ENCODE measurements at places on chromosomes 5 and 9. TPM values are rescaled to one million over a fixed set of nuclear protein-coding genes. Genes with fewer than 3 reads are reported as not detected.

- DNase-seq = peak; percentile 35
Measured at GRCh38 chr9:2116073-2116472, 100.9 kb downstream of the SMARCA2 start.

DNA sequence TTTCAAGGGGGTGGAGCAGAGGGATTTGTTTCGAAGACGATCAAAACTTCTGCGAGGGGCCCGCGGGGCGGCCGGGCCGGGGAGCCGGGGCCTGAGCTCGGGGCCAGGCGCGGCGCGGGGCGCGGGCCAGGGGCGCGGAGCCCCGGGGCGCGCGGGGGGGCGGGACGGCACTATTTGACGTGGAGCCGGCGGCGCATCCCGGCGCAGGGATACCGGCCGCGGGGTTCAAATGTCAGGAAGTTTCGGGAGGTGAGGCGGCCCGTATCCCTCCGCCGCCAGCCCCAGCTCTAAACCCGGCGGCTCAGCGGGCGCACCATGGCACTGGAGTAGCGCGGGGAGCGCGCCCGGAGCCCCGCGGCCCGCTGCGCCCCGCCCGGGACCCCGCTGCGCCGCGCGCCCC is at the start of gene LMX1B:
LMX1B (plus strand) TSS at position 278 of the 400 bp plus-strand sequence. CDS start 522 bp downstream, outside the sequence.
- peak; percentile 15 for DNase-seq

DNA sequence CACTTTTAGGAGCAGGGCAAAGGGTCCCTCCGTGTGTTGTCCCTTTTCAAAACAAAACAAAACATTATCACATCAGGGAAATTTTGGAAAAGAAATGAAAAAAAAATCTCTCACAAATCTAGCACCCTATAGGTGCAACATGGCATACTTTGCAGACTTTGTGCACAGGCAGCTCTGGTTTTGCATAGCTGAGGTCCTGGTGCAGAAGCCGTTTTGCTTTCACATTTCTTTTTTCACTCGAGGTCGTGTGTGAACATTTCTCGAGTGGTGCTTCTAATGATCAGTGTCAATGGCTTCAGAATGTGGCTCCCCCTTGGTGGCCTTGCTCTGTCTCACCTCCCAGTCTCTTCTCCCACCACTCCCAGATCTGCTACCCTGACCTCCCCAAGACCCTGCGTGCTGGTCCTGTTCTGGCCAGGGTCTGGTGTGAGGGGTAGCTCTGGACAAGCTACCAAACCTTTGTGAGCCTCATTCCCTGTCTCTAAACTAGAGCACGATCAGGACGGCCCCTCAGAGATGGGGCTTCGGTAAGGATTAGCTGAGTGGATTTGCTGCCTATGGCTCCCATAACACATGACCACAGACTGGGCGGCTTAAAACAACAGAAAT is 258.0 kb downstream of the NSG2 start:
- DNase-seq = no peak

DNA sequence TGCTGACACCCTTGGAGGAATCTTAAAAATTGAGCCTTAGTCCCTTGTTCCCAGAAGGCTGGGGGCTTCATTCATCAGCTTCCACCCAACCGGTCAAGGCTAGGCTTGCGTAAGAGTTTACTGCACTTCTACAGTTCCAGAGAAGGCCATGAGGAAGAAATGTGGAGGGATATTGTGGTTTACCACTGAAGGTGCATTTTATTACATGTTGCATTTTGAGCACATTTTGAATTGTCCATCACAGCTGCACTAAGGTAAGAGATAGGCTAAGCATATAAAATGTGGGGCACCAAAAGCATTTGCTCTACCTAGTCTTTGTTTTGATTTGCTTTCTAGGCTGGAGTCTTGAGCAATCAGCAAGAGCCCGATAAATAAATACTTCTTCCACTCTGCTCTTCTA is 167.1 kb upstream of the PAPPA start:
- DNase-seq = no peak

GRCh38 chr9:76269789-76270188 is 124.4 kb downstream of the RFK start:
- DNase-seq = no peak

DNA sequence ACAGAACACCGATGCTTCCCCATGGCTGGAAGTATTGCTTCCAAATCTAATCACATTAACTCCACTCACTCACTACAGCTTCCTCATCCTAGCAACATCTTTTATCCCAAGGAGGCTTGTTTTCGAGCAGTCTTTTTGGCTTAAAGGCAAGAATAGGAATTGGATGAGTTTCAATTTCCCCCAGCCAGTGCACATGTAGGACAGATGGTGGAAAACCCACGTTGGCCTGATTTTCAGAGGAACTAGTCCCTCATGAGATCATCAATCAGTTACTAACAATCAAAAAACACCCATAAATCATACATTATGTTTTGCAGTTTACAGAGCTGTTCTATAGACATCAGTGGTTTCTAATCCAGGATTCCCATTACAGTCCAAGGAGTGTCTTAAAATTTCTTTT is 48.5 kb upstream of the AGXT2 start:
- DNase-seq = no peak

The SMIM27 gene
- total RNA-seq = 2.6 TPM

DNA sequence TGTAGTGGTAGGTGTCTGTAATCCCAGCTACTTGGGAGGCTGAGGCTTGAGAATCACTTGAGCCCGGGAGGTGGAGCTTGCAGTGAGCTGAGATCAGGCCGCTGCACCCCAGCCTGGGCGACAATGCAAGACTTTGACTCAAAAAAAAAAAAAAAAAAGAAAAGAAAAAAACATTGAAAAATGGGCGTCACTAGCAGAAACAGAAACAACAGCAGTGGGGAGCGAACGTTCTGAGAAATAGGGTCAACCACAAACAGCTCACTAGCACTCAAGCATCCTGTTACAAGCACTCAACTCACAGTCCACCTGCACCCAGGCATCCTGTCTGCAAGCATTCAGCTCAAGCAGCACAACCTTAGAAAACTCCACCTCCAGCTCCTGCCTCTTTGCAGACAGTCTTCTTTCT is 17.2 kb downstream of the TRIM14 start:
- DNase-seq = no peak

GRCh38 chr5:131378721-131379541 is 115.1 kb downstream of the CDC42SE2 start:
- peak; percentile 54 for DNase-seq

The FOXD4L4 gene
- 0.17 TPM for total RNA-seq

DNA sequence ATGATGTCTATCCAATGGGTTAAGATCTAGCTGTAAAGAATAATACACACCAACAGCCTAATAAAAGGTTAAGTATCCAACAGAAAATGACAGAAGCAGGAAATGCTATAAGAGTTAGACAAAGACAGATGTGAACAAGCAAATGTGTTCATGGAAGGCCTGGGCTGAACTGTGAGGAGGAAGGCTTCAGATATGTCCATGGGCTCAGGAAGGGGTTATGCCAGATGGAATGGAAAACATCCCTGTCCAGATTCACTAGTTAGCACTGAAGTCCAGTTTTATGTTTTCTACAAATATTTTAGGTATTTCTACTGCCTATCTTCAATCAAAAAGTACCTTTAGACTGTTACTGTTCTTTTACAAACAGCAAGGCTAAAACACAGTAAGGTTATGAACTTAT is 27.1 kb downstream of the ERAP1 start:
- peak; percentile 49 for DNase-seq

The ARHGEF39 gene
- 3.1 TPM for total RNA-seq

DNA sequence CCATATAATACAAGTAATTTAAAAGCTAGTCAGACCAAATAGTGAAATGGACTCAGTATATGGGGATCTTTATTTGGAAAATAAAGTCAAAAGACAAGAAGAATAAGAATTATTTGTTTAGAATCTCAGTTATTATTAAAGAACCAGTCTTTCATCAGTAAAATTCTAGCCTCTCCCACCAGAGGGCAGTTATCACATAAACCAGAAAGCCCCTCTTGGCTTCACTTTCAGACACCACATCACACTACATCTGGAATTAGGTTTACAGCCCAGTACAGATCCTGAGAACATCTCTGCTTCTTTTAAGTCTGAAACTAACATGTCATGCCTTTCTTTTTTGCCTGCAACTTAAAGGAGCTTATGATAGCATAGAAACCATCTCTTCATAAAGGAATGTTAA is 12.2 kb upstream of the HSPB3 start:
- DNase-seq = peak; percentile 61

The ACER2 gene
- total RNA-seq = 10.7 TPM

The NPR3 gene
- 0.65 TPM for total RNA-seq

DNA sequence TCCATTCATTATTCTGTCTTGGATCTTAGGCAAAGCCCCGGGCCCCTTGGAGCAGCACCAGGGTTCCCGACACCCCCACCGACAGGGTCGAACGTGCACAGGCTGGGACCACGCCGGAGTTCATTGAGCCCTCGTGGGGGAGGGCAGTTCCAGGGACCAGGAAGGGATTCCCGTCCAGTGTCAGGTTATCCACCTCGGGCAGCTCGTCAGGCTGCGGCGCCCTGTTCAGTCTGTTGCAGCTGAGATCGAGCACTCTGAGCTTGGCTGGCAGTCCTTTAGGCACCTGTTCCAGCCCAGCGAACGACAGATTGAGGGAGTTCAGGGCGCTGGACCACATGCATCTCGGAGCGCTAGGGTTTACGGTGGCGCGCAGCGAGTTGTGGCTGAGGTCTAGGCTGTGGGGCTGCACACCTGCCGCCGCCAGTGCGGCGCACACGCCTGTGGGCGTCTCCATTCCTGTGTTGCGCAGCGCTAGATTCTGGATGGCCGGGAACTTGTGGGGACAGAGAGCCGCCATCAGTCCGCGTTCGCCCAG is 1.1 kb downstream of the CD14 start:
- no peak for DNase-seq

DNA sequence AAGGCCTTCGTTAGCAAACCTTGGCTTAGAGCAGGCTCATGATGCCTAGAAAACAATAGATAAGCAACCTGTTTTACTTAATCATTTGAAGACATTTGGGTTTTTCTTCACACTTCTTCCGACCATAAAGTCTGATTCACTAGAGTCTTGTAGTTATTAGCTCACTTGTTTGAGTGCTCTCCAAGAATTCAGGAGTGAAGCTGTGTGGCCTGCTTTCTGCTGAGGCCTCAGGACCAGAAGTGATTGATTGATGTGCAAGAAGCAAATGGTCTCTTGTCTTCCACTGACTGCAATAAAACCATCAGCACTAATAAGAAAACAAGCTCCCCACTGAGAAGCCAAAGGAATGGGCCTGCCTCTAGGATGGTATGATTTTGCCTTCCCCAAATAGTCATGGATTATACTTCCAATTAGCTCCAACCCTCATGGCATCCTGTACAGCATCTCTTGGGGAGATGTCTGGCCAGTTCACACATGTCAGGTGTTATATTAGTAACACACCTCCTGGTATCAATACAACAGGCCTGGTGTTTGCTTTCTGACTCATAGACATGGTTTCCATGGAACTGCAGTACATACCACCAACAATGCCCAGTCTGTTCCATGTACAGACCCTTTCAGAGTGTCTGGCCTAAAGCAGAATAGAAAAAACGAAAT is 317.6 kb downstream of the CWC27 start:
- no peak for DNase-seq

The HNRNPK gene
- 685 TPM for total RNA-seq

- peak; percentile 2 for DNase-seq
Measured at GRCh38 chr5:137808503-137809135, 54.5 kb upstream of the HNRNPA0 start.

GRCh38 chr5:181223729-181224389 is 778 bp downstream of the TRIM41 start:
- peak; percentile 65 for DNase-seq

DNA sequence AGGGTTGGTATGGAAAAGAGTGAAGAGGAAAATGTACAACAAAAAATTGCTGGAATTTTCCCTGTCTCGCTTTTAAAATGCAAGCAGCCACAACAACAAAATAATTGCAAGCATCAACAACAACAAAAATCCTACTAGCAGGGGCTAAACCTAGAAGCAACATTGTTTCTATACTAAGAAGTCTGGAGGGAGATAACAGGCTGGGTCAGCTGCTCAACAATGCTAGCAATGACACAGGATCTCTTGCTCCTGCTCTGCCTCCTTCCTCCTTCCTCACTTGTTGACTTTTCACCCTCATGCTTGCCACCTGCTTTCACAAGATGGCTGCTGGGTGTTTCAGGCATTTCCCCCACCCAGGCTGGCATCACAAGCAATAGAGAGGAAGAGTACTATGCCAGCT is 7.6 kb upstream of the AOPEP start:
- DNase-seq = no peak

DNA sequence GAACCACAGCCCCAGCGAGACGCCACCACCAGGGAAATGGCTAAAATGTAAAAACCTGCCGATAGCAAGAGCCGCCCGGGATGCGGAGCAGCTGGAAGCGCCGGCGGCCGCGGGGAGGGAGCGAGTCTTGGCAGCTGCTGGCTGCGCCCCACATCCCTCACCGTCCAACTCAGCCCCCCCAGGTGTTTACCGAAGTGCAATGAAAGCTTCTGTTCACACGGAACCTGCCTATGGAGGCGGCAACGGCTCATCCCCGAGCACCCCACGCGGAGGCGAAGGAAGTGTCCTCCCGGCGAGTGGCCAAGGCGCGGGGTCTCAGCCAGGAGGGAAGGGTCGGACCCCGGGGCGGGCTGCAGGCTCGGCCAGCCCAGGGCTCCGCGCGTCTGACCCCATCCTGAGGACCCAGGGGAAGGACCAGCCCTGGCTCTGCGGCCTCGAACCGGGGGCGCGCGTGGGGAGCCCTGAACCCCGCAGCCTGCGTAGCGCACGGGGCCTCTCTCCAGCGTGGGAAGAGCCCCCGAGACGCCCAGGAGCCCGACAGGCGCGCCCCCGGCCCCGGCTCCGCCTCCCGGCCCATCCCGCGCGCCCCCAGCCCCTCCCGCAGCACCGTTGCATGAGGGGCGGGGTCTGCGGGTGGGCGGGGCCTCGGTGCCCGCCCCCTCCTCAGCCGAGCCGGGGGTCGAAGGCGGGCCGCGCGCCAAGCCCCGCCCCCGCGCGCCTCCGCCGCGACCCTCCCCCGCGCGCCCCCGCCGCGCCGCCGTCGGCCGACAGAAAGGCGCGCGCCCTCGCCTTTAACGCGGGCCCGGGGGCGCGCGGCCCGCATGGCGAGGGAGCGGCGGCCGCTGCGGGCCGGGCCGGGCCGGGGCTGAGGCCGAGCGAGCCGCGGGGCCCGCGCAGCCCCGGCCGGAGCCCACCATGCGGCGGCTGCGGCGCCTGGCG is at the start of gene DIPK1B:
DIPK1B (plus strand) TSS at position 822 of the 939 bp plus-strand sequence; CDS start at position 916, 94 bp downstream.
- DNase-seq = peak; percentile 57

DNA sequence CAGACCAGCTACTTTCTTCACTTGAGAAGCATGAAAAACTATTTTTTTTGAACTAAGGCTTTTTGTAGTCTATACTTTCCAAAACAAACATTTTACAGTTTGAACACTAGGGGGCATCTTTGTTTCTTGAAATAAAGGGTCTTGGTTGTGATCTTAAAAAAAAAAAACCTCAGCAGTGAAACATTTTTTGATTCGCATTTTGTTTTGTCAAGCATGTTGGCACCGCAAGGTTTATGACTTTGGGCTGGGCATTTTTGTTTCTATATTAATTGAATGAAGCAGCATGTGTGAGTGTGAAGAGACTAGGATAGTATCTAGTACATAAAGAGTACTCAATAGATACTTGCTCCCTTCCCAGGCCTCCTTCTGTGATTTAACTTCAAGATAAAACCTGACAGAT is 31.6 kb upstream of the ACOT12 start:
- peak; percentile 56 for DNase-seq

DNA sequence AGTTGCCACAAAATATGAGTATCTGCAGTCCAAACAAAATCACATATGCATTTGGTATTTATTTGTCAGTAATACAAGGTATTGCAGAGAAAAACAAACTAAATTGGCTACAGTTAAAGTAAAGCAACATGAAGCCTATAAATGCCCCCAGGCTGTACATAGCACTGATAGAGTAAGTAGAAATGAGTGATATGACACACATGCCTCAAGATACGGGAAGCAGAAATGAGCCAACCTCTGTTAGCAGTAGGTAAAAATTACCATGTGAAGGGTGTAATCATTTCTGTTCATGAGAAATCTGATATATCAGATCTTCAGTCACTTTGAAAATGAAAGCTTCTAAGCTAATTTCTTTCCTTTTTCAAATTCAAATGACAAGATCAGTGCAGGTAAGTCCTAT is 131.1 kb downstream of the CHSY3 start:
- DNase-seq = no peak

Measured in dermis blood vessel endothelial cell (primary cell).